ENCODE measurements at places on chromosomes 7 and 10. TPM values are rescaled to one million over a fixed set of nuclear protein-coding genes. Genes with fewer than 3 reads are reported as not detected.

The ANKIB1 gene
- total RNA-seq: 57.1 TPM

The HMX3 gene
- total RNA-seq: 1.2 TPM

The LLCFC1 gene
- not detected for total RNA-seq

The UNC5B gene
- total RNA-seq: 0.05 TPM

The FAM237B gene
- total RNA-seq: not detected

The TMEM120A gene
- 23.5 TPM for total RNA-seq

The GNAT3 gene
- total RNA-seq: not detected

The EPHB6 gene
- 10.9 TPM for total RNA-seq

The SCART1 gene
- 3.9 TPM for total RNA-seq

The CRYGN gene
- total RNA-seq: 0.53 TPM

The SMKR1 gene
- total RNA-seq: 4.0 TPM

The ACADSB gene
- 29.8 TPM for total RNA-seq

The FEZF1 gene
- not detected for total RNA-seq

The TBX20 gene
- total RNA-seq: 0.16 TPM

The INTS1 gene
- 57.0 TPM for total RNA-seq

The RGS10 gene
- 161 TPM for total RNA-seq

The NUPR2 gene
- total RNA-seq: not detected

The EBLN1 gene
- total RNA-seq: not detected

The SLC39A12 gene
- total RNA-seq: not detected

The FANK1 gene
- not detected for total RNA-seq

The NXPH1 gene
- total RNA-seq: not detected

The ARHGEF5 gene
- total RNA-seq: 16.8 TPM

The OR2A1 gene
- not detected for total RNA-seq

The NOM1 gene
- total RNA-seq: 30.1 TPM

The MINDY4 gene
- 1.1 TPM for total RNA-seq

The CASP2 gene
- 128 TPM for total RNA-seq

The SLC26A5 gene
- total RNA-seq: not detected

The FAM25C gene
- not detected for total RNA-seq

The GPC2 gene
- total RNA-seq: 14.2 TPM

The NODAL gene
- not detected for total RNA-seq

The DOCK4 gene
- total RNA-seq: 0.53 TPM

The KLHL7 gene
- 25.4 TPM for total RNA-seq

The HKDC1 gene
- 0.62 TPM for total RNA-seq

The FAM149B1 gene
- total RNA-seq: 16.1 TPM

The COL13A1 gene
- total RNA-seq: not detected

The MRC1 gene
- total RNA-seq: 0.05 TPM

The CNPY1 gene
- total RNA-seq: not detected

The DOCK1 gene
- 0.35 TPM for total RNA-seq

The HOXA3 gene
- total RNA-seq: not detected

The NRAP gene
- total RNA-seq: not detected

The ANKRD16 gene
- total RNA-seq: 3.9 TPM

The OR2A7 gene
- total RNA-seq: 2.0 TPM

The OR6V1 gene
- total RNA-seq: not detected

The ORAI2 gene
- total RNA-seq: 37.8 TPM

The KLF14 gene
- 0.09 TPM for total RNA-seq

The GRID2IP gene
- total RNA-seq: 0.29 TPM

The TRIM8 gene
- 58.2 TPM for total RNA-seq

The IQUB gene
- 0.10 TPM for total RNA-seq

The CCDC3 gene
- 5.0 TPM for total RNA-seq

The GCK gene
- total RNA-seq: 0.67 TPM

The SVOPL gene
- not detected for total RNA-seq

The C10orf88 gene
- total RNA-seq: 11.8 TPM

The LRIT1 gene
- not detected for total RNA-seq

The FGFBP3 gene
- 1.1 TPM for total RNA-seq
